Fibroblast of the aortic adventitia (primary cell): ENCODE measurements at places on chromosomes 13 and 19. TPM values are rescaled to one million over a fixed set of nuclear protein-coding genes. Genes with fewer than 3 reads are reported as not detected.

The CAPS gene
- 3.5 and 8.5 TPM in 2 replicates for total RNA-seq

- peak; percentile 57 for DNase-seq
Observed at GRCh38 chr13:30868799-30869470, 37.1 kb upstream of the MEDAG start.

- DNase-seq: no peak
Observed at GRCh38 chr13:56700324-56700723, 440.4 kb upstream of the PRR20A start.

- DNase-seq: no peak
Observed at GRCh38 chr19:3855320-3855719, 13.5 kb downstream of the ZFR2 start.

GRCh38 chr13:52738719-52739467 is 727 bp downstream of the CNMD start:
- DNase-seq: no peak

DNA sequence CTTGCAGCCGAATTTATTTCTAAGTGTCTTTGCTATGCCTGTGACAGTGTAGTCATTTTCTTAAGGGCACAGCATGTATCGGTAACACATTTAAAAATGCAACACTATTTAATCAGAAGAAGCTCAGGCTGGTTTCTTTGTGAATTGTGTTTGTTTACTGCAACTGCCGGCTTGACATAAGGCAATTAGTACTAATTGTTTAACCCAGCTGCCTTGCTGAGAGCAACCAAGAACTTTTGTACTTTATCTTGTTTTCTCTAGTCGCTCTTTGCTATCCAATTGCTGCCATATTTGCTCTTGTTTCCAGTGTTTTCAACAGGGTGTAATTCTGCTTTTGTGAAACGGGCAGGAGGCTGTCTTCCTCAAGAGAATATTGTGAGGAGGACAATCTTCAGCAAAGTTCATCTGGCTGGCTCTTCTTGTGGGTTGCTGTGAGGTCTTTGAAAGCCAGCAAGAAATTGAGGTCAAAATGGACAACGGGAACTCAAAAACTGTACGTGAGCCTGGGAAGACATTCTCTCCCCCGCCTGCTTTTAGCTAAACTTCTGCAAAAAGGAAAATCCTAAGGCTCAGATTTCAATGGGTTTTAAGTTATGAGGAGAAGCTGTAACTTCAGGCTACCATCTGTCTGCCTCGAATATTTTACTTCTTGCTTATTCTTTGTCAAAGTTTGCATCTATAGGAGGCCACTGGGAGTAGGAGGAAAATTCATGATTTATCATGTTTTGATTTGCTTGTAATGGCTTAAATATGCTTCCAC is 75.8 kb upstream of the TSHZ3 start:
- DNase-seq: no peak

DNA sequence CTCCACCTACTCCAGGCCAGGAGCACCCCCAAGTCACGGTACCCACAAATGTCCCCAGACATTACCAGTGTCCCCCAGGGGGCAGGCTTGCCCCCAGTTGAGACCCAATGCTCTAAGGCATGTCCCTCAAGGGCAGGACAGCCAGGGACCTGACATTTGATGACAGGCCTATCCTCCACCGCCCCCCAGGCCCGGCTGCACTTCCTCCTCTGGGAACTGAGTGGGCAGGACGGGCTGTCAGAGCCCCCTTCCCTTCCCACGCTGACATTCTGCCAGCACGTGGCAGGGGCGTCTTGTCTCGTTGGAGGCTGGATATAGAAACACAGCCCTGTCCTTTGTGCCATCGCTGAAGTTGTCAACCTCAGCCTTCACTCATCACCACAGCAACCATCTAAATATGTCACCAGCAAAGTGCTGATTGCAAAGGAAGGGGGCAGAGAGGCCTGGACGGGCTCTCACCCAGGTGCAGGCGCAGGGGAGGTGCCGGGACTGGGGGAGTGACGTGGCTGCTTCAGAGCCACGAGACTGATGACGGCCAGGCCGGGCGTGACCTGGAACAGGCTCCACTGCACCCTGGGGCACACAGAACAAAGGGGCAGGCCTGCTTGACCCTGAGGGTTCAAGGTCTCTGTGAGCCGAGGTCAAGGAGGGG is 38.4 kb downstream of the GNG7 start:
- DNase-seq: no peak

The CAMSAP3 gene
- not detected in 2 replicates for total RNA-seq

DNA sequence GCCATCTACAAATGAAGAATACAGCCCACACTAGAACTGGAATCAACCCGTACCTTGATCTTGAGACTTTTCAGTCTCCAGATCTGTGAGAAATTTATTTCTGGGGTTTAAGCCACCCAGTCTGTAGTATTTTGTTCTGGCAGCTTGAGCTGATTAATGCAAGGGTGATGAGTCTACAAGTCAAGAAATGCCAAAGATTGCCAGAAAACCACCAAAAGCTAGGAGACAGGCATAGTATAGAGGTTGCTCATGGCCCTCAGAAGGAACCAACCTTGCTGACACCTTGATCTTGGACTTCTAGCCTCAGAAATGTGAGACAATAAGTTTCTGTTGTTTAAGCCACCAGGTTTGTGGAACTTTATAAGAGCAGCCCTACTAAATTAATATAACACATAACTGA is 428.2 kb upstream of the KLF12 start:
- DNase-seq: no peak

DNA sequence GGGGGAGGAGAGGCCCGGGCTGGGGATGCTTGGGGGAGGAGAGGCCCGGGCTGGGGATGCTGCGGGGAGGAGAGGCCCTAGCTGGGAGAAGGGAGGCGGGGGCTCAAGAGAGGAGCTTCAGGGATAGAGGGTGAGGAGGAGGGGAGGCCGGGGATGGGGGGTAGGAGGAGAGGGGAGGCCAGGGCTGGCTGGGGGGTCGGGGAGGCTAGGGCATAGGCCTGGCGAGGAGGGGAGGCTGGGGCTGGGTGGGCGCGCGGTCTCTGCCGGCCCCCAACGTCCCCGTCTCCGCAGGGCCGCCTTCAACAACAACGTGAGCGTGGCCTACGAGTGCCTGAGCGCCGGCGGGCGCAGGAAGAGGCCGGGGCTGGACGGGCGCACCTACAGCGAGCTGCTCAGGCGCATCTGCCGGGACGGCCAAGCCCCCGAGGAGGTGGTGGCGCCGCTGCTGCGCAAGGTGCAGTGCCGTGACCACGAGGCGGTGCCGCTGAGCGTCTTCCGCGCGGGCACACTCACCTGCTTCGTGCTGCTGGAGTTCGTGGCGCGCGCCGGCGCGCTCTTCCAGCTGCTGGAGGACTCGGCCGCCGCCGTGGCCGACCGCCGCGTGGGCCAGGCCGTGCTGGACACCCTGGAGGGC is 11.4 kb downstream of the TPGS1 start:
- no peak for DNase-seq

DNA sequence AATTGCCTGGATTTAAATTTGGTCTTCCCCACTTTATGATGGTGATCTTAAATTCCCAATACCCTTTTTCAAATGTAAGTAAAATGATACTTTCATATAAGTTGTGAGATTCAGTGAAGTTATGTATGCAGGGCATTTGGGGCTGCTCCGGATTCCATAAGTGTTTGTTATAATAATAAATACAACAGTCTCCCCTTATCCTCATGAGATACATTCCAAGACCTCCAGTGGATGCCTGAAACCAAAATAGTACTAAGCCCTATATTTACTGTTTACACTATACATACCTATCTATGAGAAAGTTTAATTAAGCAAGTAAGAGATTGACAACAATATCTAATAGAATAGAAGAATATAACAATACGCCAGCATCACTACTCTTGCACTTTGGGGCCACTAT is 2237.8 kb downstream of the PCDH9 start:
- DNase-seq: no peak

DNA sequence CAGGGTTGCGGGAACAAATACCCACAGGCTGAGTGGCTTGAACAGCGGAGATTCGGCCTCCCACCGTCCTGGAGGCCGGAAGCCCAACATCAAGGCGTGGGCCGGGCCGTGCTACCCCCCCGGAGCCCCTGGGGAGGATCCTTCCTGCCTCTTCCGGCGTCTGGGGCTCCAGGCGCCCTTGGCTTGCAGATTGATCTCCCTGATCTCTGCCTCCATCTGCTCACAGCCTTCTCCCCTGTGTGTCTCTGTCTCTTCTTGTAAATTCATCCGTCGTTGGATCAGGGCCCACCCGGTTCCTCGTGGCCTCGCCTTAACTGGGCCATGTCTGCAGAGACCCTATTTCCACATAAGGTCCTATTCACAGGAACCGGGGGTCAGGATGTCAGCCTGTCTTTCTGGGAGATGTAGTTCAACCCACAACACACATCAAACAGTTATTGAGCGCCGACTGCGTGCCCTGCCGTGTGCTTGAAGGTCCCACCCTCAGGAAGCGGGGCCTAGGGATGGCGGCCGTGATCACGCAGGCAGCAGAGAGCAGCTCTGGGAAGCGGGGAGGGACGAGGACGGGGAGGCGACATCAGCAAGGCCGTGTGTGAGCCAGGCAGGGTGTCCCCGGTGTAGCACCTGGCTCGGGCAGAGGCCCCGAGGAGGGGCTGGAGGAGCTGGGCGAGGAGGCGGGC is 21.3 kb downstream of the HCN2 start:
- no peak for DNase-seq

- DNase-seq: no peak
Observed at GRCh38 chr13:48728226-48728625, 74.5 kb downstream of the CYSLTR2 start.

- no peak for DNase-seq
Observed at GRCh38 chr13:50378509-50379044, 363.3 kb downstream of the KCNRG start.

DNA sequence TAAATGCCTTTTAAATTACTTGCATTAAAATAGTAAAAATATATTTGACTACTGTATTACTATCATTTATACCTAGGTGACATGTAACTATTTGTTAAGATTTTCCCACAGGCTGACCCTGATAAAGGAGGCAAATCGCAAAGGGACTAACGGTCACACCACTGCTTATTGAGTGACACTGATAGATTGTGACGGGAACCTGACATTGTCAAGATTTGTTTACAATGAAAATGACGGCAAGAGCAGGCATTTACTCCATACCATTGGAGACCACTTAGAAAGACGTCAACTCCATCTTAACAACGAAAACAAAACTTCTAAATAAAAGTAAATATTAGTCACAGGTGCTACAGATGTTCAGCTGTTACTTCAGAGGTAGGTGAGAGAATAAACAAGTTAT is 289.0 kb downstream of the DACH1 start:
- no peak for DNase-seq

DNA sequence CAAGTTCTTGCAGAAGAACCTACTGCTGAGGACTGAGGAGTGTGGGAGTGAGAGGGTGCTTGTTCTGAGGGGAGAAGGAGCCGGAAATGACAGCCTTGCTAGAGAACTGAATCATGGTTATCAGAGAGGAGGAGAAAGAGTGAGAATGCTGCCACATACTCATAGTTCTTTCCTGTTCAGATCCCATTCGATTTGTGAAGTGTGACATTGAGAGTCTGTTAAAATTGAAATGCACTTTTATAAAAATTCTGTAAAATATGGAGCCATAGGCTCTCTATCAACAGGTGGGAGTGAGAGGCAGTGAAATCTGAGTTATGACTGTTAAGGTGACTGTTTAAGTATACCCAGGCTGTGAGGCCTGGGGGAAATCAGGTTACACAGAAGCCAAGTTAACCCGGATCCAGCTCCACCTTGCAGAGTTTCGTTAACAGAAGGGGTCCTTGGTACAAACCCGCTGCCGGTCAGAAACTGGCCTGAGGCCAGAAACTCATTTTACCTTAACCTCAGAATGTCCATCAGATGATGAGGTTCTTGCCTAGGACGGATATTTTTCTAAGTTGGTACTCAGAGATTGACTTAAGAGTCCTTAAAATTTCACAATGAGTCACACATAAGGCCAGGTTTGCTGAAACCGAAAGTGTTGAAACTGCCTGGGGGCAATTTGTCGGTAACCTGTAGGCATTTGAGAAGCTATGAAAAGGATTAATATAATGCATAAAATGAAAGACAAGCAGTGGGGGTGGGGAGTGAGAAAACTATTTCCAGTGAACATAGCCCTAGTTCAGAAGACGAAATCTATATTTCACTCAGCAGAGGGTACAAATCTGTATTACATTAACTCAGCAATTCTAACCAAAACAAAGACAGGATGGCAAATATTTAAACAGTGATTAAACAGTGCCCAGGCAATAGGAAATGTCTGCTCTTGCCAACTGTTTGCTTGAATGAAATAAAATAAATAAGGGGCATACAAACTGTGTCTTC is 350.5 kb downstream of the KCNRG start:
- no peak for DNase-seq

GRCh38 chr13:93183302-93183701 is 43.3 kb upstream of the GPC6 start:
- DNase-seq: no peak

- no peak for DNase-seq
Observed at GRCh38 chr19:1189419-1189818, 15.4 kb upstream of the SBNO2 start.
